Tibial nerve (tissue), 4 donors: ENCODE measurements at places on chromosomes 1 and 21.

DNA sequence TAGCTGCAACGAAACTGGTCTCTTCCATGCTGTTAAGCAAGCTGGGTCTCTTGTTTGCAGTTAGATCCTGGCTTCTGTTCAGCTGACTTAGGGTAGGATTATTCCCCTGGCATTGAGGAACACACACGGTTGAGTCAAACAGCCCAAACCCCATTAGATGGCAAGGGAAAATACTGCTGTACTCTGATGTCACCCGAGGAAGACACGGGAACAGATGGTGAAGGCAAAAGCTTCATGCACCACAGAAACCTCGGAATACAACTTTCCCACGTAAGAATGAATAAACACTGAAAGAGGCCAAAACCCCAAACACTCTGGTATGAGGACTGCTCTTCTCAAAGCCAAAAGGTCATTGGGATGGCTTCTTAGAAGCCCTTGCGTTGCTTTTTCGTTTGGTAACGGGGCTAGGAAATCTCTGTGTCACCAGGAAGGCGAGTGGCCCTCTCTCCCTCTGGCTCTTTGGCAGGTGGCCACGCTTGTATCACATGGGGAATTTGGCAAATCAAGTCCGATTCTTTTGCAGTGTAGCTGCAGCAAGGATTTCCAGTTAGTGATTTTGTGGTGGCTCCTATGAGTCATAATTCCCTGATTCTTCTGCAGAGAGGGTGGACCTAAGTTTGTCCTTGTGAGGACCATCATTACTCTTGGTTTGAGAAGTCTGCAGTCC lies 16.7 kb upstream of the LYST start:
- no peaks in the 10 kb centered on the region for H3K36me3 ChIP-seq
- H3K27me3 ChIP-seq: no peaks in the 10 kb centered on the region
- no peak overlapping the region for H3K27ac ChIP-seq
- H3K4me3 ChIP-seq: no peak overlapping the region
- peaks cover 8% of the 10 kb centered on the region for H3K4me1 ChIP-seq

GRCh38 chr21:43269440-43269839 lies 100.6 kb downstream of the CRYAA start:
- no peaks in the 10 kb centered on the region for H3K36me3 ChIP-seq
- DNase-seq: no peak
- H3K4me1 ChIP-seq: peaks cover 29% of the 10 kb centered on the region
- no peak overlapping the region for H3K4me3 ChIP-seq

DNA sequence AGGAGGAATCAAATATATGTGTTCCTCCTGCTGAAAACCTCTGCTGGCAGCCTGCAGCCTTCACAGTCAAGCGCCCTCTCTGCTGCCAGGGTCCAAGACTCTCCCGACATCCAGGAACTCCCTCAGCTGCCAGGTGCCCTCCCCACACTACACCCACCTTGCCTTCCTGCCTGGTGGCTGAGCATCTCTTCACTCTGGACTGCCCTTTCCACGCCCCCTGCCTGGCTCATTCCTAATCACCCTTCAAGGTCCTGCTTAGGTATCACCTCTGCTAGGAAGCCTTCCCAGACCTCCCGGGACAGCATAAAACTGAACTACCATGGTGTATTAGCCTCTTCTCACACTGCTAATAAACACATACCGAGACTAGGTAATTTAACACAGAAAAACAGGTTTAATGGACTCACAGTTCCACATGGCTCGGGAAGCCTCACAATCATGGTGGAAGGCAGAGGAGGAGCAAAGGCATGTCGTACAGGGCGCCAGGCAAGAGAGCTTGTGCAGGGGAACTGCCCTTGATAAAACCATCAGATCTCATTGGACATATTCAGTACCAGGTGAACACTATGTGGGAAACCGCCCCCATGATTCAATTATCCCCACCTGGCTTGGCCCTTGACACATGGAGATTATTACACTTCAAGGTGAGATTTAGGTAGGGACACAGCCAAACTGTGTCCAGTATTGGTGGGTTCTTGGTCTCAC lies 15.3 kb downstream of the LDLRAD1 start:
- no peaks in the 10 kb centered on the region for H3K36me3 ChIP-seq
- H3K27me3 ChIP-seq: no peaks in the 10 kb centered on the region
- H3K4me3 ChIP-seq: no peak overlapping the region
- no peak overlapping the region for H3K27ac ChIP-seq
- no peak for DNase-seq
- no peaks in the 10 kb centered on the region for H3K4me1 ChIP-seq

DNA sequence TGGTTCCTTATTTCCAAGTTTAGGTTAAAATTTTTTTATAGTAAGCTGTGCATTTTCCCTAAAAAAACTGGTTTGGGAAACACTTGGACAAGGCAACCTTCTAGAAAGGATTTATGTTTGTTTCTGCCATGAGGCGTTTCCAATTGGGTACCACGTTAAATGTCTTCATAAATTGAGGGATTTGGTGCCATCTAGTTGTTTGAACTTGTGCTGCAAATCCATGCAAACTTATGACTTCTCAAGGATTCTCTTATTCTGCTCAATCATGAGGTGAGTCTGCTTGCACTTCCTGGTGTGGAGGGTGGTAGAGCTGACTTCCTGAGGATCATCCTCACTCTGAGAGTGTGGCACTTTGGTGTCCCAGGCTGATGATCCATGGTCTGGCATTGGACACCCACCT lies 123.3 kb downstream of the PCNX2 start:
- H3K4me1 ChIP-seq: no peaks in the 10 kb centered on the region
- no peak for DNase-seq
- H3K36me3 ChIP-seq: peaks cover 10% of the 10 kb centered on the region
- H3K27me3 ChIP-seq: no peaks in the 10 kb centered on the region

DNA sequence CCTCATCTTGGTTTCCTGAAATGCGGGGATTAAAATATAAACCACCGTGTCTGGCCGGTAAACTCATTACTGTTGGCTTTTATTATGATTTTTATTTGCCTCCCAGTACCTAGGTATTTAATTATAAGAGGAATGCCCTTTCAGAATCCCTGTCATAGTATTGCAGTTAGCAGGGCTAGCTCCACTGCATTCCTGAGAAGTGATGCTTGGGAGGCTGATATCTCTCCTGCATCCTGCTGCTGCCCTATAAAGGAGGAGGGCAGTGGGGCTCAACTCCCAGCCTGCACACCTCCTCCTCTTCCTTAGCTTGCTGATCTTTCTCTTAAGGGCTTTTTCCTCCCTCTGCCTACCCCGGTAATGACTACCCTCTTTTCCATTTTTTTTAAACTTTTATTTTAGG lies 19.9 kb upstream of the DISC1 start:
- no peaks in the 10 kb centered on the region for H3K27me3 ChIP-seq
- H3K4me3 ChIP-seq: no peak overlapping the region
- H3K27ac ChIP-seq: no peak overlapping the region
- no peaks in the 10 kb centered on the region for H3K36me3 ChIP-seq
- H3K4me1 ChIP-seq: peaks cover 10% of the 10 kb centered on the region
